T follicular helper cell (primary cell): ENCODE measurements at places on chromosomes 4 and X.

- no peak for DNase-seq
Observed at GRCh38 chr4:153040677-153041076, 104.6 kb downstream of the FHDC1 start.

DNA sequence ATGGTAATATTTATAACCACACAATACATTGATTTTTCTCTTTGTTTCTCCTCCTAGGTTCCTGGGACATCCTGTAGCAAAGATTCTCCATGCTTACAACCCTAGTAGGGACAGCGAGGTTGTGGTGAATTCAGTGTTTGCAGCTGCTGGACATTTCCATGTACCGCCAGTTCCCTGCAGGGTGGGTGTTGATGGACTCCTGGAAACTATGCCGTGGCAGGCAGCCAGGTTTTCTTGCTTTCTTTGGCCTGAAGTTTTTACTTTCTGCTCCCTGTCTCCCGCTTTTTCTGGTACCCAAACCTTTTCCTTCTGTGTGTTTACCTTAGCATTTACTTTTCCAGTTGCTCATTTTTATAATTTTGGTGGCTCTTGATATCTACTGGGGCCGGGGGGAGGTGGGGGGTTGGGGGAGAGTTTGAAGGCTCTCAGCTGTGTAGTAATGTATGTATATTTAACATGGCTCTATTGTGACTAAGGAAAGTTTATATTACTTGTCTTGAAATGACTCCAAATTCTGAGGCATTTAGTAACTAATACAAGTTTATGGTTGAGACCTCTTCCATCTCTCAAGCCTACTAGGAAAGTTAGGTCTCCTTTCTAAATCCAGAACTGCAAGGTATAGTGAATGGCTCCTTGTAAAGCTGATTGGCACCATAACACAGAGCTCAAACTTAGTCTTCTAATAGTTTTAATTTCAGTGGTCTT, 89.7 kb downstream of the TMEM131L start:
- DNase-seq = no peak

DNA sequence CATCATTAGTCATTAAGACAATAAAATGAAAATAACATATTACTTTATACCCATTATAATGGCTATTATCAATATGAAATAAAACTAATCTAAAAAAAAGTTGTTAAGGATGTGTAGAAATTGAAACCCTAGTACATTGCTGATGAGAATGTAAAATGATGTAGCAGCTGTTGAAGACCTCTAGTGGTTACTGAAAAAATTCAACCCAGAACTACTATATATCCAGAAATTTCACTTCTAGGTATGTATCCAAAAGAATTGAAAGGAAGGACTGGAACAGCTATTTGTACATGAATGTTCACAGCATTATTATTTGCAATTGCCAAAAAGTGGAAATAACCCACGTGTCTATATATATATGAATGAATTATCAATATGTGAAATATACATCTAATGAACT, 180.3 kb upstream of the KLHL4 start:
- DNase-seq = no peak

- no peak for DNase-seq
Observed at GRCh38 chrX:20227116-20227515, 39.6 kb downstream of the RPS6KA3 start.

- no peak for DNase-seq
Observed at GRCh38 chr4:172946503-172946902, 222.1 kb upstream of the GALNT7 start.
